ENCODE measurements at places on chromosomes 6 and 20.

DNA sequence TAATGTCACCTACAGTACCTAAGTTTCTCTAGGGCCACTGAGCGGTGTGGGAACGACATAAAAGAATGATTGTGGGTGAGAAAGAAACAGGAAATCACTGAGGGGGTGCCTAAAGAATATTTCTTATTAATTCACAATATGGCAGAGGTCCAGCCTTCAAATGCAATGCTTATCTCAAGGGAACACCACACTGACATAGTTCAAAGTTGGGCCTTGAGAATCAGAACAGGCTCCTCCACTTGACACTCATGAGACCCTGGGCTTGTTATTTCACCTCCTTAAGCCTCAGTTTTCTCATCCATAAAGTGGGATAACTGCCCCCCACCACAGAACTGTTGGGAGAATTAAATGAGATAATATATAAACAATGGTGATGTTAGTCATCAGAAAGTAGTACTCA lies 40.4 kb upstream of the ARHGAP18 start:
- no peak for DNase-seq

GRCh38 chr6:6659600-6660327 lies 71.2 kb downstream of the LY86 start:
- no peak for DNase-seq

GRCh38 chr20:46060301-46060881 lies 29.4 kb downstream of the NCOA5 start:
- DNase-seq = no peak

GRCh38 chr6:128112494-128112893 lies 211.6 kb upstream of the THEMIS start:
- DNase-seq = no peak

- no peak for DNase-seq
Observed at GRCh38 chr6:23499549-23499948, 626.5 kb upstream of the NRSN1 start.

- no peak for DNase-seq
Observed at GRCh38 chr6:25417046-25417605, 138.0 kb downstream of the CARMIL1 start.

DNA sequence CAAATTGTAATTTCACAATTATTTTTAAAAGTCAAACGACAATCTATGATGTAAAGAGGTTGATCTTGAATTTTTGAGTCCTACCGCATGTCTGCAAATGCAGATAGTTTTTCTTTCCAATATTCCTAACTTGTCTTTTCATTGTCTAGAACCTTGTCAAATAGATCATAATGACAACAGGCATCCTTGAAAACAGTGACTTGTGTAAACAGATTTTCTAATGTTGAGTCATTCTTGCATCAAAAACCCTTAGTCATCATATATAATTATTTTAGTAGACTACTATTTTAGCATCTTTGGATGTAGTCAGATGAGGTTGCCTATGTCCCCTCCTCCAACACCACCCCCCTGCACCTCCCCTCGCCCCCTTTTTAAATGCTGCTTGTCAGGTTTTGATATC lies 43.8 kb downstream of the BMP6 start:
- DNase-seq = no peak

GRCh38 chr6:138521790-138522189 lies 22.5 kb upstream of the NHSL1 start:
- no peak for DNase-seq

GRCh38 chr6:46899659-46900058 lies 22.1 kb downstream of the ADGRF5 start:
- no peak for DNase-seq

DNA sequence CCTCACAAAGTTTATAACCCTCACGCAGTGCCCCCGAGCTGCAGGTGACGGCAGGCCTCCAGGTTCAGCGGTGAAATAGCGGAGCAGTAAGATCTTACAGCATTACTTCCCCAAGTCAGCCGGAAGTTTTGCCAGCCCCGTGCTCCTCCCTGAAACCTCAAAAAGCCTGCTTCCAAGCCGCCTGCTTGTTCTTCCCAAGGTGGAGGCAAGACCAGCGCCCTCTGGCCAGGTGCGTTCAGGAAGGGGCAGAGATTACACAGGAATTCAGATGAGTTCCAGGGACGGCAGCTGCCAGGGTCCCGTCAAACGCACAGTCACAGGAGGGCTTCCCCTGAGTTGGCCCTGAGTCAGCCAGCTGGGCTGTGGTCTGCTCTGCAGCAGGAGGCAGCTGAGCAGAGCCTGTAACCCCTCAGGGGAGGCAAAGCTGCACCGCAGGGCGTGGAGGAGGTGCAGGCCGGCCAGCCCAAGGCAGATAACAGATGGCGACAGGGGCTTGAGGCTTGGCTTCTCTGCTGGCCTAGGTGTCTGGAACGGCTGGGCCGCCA lies 124.1 kb upstream of the RPS6KA2 start:
- no peak for DNase-seq
